Right renal pelvis (tissue), 4 donors: ENCODE measurements at places on chromosomes 2 and 18. TPM values are rescaled to one million over a fixed set of nuclear protein-coding genes. Genes with fewer than 3 reads are reported as not detected.

POTEC gene
- not detected for polyA plus RNA-seq

LIMS1 gene
- 58.6 TPM for polyA plus RNA-seq

GALR1 gene
- 0.10 TPM for polyA plus RNA-seq

ANKAR gene
- polyA plus RNA-seq = 10.5 TPM

SLC9A4 gene
- polyA plus RNA-seq = 7.8 TPM

PRKAG3 gene
- polyA plus RNA-seq = not detected

REG1B gene
- not detected for polyA plus RNA-seq

GRCh38 chr2:146209842-146210275, 1635.0 kb upstream of the ACVR2A start:
- no peak for DNase-seq

DNA sequence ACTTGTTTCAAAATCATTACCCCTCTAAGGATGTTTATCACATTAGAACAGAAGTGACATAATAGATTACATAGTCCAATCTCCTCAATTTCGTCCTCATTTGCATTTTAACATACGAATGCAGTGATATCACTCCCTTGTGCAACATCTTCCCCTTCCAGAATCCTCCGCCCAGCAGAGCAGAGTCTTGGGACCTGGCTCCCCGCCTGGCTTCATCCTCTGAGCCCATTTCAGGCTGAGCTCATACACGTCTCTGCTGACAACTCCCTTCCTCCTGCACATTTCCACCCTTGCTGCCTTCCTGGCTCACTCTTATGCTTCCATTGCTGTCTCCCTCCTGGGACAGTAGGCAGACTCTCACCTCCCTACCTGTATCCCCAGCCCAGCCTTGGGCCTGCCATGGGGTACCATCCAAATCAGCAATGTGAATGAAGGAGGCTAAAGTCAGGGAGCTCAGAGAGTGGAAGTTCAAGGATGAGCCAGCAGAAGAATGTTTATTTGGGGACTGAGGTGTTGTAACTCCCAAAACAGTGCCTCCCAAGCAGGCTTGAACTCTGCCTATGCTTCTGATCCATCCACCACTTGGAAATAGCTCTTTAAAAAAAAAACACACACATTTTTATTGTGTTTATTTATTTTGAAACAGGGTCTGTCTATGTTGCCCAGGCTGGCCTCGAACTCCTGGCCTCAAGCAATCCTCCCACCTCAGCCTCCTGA, 165.2 kb downstream of the TMEM200C start:
- no peak for DNase-seq

- no peak for DNase-seq
These were observed 208.9 kb downstream of the KLHL29 start for GRCh38 chr2:23593752-23594459.

- DNase-seq = peak; percentile 26
These were observed 643.0 kb upstream of the FAM98A start for GRCh38 chr2:34241905-34242762.

GRCh38 chr2:10431797-10432196, 16.3 kb downstream of the ODC1 start:
- no peak for DNase-seq

- no peak for DNase-seq
These were observed 569.7 kb downstream of the RIT2 start for GRCh38 chr18:42545825-42546224.

GRCh38 chr2:64692401-64692800, 38.7 kb upstream of the SERTAD2 start:
- no peak for DNase-seq

DNA sequence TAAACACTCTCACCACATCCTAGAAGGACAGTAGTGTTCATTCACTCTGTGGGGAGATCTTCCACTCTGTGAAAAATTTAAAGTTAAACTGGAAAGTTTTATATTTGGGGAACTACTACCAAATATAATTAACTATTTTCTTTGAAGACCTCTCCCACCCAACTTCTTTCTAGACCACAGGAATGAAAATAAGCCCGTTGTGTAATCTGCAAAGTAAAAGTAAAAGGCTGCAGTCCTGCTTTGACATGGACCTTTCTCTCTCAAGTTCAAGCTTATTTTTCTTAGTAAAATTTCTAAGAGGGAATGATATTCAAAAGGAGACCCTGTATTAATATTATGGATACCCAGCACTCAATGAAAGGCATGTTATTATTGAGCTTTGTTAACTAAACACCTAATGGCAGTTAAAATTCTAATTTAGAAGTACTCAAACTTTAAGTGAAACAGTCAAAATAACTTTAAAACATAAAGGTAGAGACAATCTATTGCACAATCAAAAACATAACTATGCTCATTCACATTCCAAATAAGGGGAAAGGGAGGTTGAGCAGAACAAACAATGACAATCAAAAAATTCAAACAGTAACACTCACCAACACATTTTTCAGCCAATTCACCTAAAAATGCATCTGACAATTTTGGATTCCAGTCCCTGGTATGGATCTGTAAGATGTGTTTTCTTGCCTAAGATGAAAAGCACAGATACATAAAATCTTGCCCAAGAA, 98.5 kb downstream of the ATAD2B start:
- DNase-seq = no peak

- DNase-seq = peak; percentile 50
These were observed 284.5 kb downstream of the MTX2 start for GRCh38 chr2:176553685-176554100.

DNA sequence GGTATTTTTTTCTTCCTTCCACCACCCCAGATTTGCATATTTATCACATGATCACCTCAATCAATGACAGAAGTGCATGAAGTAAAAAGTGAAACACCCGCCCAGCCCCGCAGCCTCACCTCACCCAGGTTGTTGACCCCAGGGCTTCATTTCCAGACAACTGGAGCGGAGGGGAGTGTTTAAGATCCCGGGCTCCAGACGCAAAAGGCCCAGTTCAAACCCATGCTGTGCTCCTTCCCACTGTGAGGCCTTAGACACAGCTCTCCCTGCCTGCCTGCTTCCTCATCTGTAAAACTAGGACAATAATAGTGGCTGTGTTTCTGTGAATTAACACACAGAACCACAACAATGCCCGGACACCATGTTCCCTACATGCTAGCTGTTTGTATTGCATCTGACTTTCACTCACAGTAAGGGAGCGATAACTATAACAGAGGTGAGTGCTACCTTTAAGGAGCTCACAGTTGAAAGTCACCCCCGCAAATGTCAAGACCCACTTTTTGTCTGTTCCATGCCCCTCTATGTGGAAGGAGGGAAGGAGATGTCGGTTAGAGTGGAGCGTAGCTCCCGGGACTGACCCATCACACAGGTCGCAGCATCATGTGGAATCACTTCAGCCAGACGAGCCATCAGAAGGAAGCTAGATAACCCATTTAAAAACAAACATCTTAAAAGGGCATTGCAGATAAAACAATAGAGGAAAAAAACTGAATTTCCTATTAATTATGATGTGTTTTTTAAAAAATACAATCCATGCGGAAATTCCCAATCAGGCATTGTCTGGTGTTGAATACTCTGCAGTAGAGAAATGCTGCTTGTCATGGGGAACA, 77.5 kb upstream of the DAPL1 start:
- DNase-seq = no peak

DNA sequence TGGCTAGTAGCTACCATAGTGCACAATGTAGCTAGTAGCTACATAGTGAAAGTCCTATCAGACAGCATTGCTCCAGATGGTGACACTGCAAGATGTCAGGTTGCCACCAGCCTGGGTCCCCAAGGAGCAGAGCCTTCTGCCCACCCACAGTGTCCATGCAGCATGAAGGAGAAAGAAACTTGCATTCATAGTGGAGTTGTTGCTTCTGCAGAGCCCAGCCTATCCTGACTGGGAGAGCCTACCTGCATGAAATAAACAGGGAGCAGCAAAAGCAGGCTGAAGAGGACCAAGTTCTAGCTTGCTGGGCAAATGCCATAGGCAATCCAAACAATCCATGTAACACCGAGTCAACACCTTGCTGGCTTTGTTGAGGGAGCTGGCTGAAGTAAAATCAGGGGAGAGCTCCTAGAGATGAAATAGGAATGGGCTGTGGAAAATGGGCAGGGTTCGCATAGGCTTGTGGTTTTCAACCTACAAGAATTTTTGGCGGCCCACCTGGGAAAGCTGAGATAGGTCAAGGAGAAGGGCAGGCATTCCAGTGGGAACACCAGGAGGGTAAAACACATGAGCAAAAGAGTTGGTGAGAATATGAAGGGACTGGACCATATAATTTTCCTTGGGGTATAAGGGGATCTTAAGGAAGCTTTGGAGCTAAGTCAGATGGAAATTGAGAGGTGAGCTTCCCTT, 195.8 kb downstream of the CYP26B1 start:
- no peak for DNase-seq

GRCh38 chr2:236574000-236574399, 4.4 kb downstream of the ACKR3 start:
- no peak for DNase-seq

DNA sequence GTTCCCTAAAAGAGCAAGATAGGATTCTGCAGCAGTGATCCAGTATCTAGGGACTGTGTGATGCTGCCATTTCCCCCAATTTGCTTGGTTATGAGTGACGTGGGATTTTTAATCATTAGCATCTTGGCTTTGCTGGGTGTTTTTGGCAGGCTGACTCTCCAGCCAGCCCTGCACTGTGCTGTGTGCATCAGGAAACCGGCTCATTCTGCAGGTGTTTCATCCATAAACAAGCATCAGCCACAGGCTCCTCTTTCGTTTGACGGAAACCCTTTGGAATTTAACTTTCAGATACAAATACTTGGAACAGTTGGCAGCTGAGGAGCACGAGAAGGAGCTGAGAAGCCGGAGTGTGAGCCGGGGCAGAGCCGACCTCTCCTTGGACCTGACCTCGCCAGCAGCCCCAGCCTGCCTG, 135.9 kb downstream of the TPGS2 start:
- DNase-seq = no peak
